ENCODE measurements at places on chromosomes 12 and 14. TPM values are rescaled to one million over a fixed set of nuclear protein-coding genes. Genes with fewer than 3 reads are reported as not detected.

Gene FSCB
- not detected for total RNA-seq

Gene IL31
- total RNA-seq, result not detected

Gene KRT80
- total RNA-seq, result 23.7 TPM

Gene KRT79
- total RNA-seq, result not detected

Gene KRT2
- total RNA-seq, result not detected

Gene KRT77
- not detected for total RNA-seq

Gene DYNLL1
- 469 TPM for total RNA-seq

DNA sequence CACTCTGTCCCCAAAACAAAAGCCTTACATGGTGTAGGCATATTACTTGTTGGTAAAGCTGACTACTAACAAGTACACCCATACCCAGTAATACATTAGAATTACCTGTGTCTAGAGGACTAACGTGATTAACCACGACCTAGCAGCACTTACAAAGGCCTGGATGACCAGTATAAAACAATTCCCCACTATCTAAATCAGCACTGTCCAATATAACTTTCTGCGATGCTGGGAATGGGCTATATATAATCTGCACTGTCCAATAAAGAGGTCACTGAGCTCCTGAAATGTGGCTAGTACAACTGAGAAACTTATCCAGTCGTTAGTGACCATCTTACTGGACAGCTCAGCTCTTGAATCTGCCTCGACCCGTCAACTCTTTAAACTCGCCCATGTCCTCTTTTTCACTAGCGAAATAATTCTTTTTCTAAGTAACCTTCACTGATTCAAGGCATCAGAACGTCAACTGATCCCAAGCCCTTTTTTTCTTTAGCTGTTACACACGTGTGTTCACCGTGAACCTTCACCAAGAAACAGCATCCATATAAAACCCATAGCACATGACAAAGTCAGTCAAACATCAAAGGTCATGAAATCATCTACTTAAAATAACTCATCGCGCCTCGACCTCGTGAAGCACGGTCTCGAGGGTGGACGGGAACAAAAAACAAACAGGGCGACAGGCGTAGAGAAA is 905 bp upstream of the CIPC start:
- DNase-seq, result no peak

- DNase-seq, result peak; percentile 90
Measured at GRCh38 chr14:75222208-75222701, 45.8 kb upstream of the TMED10 start.

DNA sequence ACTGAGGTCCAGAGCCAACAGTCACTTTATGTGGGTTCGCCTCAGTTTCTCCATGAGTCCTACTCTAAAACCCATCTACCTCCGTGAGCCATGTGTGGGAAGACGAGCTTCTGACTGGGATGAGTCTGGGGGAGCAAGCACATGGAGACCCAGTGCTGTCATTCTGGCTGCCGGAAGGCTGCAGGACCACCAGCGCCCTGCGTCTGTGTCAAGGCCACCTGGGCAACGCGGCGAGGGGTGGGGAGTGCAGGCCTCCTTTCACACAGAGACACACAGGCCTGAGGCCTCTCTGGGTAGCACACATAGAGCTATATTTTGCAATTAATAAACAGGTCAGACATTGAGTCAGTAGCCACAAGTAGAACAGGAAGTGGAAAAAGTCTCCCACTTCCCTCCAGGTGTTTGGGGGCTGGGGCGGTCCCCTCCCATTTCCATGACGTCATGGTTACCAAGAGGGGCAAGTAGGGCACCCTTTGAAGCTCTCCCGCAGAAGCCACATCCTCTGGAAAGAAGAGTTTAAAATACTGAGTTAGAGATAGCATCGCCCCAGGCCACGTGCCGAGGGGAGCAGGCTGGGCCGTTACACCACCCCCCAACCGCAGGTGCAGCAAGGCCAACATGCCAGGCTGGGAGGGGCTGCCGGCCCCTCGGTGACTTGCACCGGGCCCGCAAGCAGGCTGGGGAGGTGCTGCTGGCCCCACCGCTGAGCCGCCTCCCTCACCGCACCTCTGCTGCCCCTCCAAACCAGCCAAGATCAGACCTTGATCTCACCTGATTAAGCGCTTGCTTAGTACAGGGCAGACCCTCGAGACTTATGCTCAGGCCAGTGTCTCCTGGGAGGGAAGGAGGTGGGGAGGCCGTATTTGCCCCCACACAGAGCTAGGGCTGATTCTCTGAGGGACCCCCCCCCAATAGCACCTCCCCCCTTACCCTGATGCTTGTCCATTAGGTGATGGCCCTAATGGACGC is 32.7 kb downstream of the DAD1 start:
- DNase-seq, result peak; percentile 52

DNA sequence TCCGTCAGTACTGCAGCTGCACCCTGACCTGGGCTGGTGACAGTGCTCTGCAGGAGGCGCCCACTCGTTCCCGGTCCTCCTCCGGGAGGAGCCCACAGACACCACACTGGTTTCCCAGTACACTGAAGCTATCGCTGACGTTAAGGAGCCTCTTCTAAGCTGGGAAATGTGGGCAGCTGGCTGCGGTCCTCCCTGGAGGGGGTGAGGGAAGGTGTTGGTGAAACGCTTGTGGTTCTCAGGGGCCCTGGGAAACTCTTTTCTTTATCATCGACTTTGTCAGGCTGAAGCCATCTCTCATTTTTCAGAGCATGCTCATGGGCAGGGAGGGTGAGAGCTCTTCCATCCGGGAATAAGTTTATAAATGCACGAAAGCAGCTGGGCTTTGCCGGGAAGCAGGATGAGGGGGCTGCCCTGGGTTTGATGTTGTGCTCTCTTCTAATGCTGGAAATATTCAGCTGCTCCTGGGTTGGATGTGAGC is 176.0 kb downstream of the CHST11 start:
- DNase-seq, result no peak

DNA sequence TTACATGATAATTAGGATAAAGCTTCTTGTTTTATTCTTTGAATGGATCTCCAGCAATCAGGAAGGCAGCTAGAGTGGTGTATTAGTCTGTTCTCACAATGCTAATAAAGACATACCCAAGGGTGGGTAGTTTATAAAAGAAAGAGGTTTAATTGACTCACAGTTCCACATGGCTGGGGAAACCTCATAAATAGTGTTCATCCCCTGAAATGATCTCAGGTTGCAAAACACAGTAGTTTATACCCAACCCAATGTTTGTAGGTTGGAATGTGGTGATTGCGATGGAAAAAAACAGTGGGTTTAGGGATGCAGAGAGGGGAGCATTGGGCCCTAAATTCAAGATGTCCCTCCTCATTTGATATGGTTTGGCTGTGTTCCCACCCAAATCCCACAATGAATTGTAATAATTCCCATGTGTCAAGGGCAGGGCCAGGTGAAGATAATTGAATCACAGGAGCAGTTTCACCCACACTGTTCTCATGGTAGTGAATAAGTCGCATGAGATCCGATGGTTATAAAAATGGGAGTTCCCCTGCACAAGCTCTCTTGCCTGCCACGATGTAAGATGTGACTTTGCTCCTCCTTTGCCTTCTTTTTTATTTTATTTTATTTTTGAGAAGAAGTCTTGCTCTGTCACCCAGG is 11.5 kb downstream of the MUCL1 start:
- DNase-seq, result no peak

DNA sequence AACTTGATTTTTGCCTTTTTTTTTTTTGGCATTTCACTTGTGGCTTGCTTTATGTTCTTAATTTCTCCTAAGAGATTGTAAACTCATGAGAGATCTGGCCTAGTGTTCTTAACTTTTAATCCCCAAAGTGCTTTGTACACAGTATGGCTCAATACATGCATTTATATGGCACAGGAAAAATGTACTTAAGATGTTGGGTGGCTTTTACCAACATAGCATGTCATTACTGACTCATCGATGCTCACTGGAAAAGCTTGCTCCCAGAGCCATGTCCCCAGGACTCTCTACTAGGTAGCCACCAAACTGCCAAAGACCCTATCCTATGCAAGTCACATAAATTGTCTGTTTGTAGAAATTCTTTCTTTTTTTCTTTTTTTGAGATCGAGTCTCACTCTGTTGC is 13.1 kb upstream of the SMCO3 start:
- DNase-seq, result no peak

- DNase-seq, result no peak
Measured at GRCh38 chr12:110669193-110669502, 19.8 kb downstream of the HVCN1 start.

DNA sequence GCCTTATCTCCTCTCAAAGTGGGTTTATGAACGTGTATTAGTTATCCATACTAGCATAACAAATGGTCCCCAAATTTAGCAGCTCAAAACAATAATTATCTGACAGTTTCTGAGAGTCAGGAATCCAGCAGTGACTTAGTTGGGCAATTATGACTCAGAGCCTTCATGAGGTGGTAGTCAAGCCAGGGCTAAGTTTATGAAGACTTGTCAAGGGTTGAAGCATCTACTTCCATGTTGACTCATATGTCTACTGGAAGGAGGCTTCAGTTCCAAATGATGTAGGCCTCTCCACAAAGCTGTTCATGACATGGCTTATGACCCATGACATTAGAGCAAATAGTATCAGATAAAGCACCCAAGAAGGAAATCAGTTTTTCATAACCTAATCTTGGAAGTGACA is 73.2 kb downstream of the IPO8 start:
- no peak for DNase-seq

DNA sequence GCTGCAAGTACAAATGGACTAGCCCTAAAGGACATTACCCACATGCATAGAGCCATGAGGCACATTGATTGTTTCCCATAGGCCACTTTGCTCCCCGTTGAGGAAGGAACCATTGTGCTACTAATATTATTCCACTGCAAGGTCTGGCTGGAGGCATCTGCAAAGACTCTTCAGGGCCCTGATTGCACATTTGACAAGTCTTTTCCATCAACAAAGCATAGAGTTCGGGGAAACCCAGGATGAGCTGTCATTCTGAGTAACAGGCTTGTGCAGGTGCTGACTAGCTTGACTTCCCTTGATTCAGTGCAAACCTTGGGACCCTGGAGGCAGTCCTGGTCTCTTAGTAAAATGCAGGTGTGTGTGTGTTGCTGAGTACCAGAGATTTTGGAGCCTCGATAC is 73.8 kb downstream of the SUSD6 start:
- peak; percentile 49 for DNase-seq

GRCh38 chr12:90060031-90060430 is 351.4 kb upstream of the ATP2B1 start:
- peak; percentile 20 for DNase-seq

GRCh38 chr12:47370421-47370820 is 290.7 kb upstream of the AMIGO2 start:
- DNase-seq, result no peak

- DNase-seq, result no peak
Measured at GRCh38 chr12:94290353-94290752, 142.0 kb downstream of the PLXNC1 start.

DNA sequence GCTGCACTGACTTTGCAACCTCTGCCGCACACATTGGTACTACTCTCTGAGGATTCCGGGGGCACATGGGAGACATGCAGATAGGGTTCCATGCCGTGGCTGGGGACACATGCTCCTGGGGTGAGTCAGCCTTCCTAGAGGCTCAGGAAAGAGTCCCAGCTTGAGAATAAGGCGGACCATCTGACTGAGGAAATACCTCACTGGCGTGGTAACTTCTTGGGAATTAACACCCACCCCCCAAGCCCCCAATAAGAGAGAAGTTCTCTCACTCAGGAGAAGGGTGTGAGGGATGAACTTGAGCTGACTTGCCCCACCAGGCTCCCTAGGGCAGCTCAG is 23.2 kb downstream of the PLXNC1 start:
- DNase-seq, result no peak

- DNase-seq, result peak; percentile 68
Measured at GRCh38 chr12:76470028-76470939, 89.3 kb downstream of the OSBPL8 start.

- DNase-seq, result no peak
Measured at GRCh38 chr14:77148510-77149231, 7.1 kb upstream of the ZDHHC22 start.

Measured in endothelial cell of umbilical vein (primary cell).